ENCODE measurements at places on chromosomes 7 and 10.

DNA sequence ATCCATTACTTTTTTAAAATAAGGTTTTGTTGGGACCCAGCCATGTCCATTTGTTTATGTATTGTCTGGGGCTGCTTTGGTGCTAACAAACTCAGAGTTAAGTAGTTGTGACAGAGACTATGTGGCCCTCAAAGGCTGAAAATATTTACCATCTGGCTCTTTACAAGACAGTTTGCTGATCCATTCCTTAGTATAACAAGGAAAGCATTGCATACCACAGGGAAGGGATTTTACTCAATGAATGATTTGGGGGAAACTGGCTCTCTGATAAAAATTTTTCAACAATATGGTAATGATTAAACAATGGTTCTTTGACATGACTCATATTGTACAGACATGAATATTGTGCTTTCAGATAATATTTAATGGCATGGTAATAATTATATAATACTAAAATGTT, 738.1 kb downstream of the KCNMA1 start:
- DNase-seq: no peak

GRCh38 chr10:13284050-13284449, 15.8 kb downstream of the PHYH start:
- no peak for DNase-seq

DNA sequence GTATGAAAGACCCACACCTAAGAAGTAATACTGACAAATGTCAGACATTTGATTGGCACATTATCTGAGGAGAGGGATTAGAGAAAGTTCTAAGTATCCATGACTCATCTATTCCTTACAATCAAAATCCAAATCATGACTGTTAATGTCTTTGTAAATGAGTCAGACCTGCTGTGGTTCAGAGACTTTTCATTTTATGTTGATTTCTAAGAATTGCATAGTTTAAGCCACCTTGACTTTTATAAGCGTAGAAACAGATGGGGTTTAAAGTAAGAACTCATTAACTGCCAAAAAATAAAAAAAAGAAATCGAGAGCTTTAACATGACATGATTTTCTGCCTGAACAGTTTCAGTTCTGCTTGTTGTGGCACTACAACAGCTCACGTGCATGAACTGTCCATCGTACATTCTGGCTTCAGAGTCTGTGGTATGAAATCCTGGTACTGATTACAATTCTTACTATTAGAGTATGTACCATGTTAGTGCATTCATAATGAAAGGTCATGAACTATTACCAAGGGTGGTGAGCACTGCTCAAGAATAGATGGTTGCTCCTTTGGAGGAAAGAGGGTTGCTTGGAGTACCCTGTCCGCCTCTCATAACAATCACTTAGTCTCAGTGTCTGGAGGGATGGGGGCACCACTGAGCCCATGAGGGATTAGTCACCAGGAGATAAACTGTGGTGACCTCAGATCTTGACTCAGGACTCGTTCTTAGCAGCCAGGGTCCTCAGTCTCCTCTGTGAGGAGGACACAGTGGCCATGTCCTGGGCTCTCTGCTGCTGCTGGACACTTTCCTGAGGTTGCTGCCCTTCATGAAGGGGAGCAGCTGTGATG, 42.2 kb downstream of the ACSM6 start:
- no peak for DNase-seq

GRCh38 chr7:95472581-95473161, 13.1 kb upstream of the ASB4 start:
- no peak for DNase-seq

GRCh38 chr7:101826081-101826835, 8.8 kb downstream of the CUX1 start:
- no peak for DNase-seq

DNA sequence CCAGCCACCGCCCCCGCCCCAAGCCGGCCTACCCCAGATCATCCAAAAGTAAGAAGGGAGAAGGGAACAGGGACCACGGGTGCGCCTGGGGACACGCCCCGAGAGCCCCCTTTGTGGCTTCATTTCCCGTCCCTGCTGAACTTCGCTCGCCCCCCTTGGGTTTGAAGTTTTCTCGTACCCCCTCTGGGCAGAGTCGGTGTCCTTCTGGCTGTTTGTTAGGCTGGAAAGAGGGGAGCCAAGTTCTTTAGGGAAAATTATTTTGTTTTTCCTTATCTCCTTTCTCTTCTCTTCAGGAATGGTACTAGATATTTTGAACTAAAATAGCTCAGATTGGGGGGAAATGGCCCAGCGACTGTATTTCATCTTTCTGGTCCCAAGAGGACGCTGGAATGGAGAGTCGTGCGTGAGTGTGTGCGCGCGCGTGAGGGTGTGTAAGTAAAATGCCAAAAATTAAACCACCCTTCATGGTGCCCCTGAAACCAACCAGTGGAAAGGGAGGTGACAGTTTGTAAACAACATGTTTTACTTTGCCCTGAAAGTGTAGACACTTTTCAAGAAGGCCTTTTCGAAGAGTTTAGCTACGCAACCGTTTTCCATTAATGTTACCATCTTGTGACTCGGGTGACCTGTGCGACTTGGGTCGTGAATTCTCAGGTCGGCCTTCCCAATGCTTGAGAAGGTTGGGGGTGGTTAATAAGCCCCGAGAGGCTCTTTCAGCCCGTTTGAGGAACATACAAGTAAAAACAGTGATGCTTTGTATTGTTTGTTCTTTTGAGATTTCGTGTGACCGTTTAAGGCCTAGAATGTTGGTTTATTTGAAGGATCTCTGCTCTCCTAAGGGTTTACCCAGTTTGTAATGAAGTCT, 694 bp downstream of the RBM20 start:
- no peak for DNase-seq

- no peak for DNase-seq
Observed at GRCh38 chr7:34086064-34086463, 180.7 kb downstream of the BMPER start.

GRCh38 chr10:28468707-28469483, 64.0 kb upstream of the WAC start:
- no peak for DNase-seq

DNA sequence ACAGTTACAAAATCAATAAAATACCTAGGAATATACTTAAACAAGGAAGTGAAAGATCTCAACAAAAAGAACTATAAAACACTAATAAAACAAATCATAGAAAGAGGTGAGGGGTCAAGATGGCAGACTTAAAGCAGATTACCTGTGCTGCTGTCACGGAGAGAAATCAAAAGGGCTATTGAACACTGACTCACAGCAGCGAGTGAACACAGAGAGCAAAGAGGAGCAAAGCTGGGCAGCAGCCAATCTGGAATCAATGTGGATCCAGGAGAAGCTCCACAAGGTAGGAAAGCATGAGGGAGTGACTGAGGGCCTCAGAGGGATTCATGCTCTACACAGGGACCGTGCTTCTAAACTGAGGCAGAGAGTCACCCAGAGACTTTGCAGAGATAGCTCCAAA, 562.0 kb upstream of the SEMA3D start:
- no peak for DNase-seq

GRCh38 chr10:11148142-11149028, 130.7 kb downstream of the CELF2 start:
- DNase-seq: no peak

DNA sequence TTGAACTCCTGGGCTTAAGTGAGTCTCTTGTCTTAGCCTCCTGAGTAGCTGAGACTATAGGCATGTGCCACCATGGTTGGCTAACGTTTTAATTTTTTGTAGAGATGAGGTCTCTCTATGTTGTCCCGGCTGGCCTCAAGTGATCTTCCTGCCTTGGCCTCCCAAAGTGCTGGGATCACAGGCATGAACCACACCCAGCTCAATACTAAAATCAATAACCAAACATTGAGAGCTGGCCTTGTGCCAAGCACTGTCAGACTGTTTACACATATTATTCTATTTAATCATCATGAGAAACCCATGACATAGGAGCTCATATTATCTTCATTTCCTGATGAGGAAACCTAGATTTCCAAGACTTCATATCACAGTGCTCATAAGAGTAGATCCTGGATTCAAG, 251.2 kb downstream of the BAMBI start:
- DNase-seq: no peak

DNA sequence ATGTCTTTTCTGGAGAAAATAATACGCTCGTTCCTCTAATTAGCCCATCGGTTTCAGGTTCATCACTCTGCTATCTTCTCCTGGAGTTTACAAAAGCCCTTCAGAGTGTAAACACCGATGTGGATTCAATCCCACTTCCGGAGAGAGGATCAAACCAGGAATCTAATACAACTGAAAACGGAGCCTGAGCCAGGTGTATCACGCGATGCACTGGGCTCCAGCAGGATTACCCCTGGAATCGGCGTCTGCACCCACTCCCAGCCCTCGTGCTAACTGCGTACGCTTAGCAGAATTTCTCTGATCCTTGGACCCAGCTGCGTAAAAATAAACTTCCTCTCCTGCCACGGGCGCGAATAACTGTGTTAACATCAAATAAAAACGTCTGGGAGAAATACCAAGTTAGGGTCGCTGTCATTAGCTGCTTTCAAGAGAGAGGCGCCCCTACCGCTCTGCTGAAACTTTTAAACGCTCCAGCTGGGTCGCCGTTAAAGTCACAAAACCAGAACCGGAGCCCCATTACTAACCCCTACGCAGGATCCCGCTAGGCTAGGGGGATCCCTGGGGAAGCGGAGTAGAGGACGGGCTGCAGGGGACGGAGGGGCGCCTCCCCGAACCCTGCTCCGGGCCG, 502 bp downstream of the ZNF3 start:
- no peak for DNase-seq

DNA sequence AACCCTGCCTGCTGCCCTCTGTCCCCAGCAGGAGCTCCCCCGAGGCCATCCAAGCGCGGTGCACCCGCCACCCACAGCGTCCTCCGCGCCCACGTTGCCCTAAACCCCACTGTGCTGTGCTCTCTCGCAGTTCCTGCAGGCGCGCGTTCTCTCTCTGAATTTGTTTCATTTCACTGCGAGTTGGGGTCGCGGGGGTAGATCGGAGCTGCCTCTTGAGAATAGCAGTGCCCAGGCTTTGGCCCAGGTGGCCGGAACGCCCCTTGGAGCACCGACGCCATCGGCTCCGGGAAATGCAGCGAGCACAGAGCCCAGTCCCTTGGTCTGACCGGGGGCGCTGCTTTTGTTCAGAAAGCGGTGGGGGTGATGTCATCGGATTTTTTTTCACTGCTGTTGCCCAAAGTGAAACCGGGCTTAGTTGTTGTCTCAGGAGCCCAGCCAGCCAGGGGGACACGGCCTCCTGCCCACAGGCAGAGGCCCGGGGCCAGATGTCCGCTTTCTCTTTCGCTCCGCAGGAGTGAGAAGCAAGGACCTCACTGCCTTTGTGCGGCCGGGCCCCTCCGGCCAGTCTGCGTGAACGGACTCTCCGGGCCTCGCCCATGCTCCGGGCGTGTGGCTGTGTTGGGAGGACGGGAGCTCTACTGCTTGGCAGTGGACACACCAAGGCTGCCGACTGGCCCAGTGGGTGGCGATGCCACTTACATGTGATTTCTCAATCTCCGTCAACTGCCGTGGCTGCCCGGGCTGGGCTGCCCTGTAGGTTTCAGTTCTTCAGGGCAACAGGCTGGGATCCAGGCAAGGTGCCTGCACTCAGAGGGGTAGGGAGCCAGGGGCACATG, 43.1 kb downstream of the FOXK1 start:
- DNase-seq: peak; percentile 92

DNA sequence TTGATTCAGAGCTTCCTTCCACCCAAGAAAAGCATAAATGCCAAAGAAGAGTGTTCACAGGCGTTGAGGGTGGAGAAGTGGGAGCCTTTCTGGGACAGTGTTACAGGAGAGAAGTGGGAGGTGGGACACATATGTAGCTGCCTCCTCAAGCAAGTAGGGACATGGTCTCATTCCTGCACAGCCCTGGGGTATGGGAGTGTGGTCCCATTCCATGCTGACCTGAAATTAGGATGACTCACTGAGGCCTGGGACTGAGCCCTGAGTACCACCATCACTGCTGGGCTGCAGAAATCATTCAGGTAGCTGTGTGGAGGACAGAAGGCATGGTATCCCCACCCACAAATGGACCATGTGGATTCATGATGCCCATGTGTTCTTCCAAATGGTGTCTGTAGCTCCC, 17.4 kb upstream of the SFTPA1 start:
- no peak for DNase-seq

DNA sequence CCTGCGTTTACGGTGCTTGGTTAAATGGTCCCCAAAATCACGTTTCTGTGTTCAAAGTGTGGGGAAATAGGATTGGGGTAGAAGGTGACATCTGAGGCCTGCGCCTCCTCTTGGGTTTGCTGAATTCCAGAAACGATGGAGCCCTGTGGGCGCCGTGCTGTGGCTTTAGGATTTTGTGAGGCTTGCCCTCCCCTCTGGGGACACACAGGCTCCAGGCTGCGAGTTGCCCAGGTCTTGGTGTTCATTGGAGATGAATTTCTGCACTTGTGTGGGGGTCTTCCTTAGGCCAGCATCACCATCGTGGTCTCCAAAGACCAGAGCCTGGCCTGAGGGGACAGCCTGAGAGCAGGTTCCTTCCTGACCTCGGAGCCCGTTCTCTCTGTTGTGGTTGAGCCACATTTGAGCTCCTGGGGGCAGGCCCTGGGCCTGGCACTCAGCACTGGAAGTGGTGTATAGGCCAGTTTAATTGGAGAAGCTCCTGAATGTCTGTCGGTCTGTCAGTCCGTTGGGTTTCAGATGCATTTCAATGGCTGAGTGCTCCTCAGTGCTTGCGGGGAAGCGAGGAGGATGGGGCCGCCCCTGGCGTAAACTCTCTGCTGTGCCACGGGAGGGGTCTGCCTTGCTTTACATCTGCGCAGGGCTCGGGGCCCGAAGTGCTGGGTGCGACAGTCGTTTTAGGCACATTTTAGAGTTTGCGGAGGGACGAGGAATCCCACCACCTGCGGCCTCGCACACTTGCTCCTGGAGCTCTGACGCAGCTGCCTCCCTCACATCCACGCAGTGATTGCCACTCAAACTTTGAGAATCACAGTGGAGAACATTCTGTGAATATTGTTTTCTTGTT, 71.7 kb downstream of the DNAJB6 start:
- no peak for DNase-seq

- DNase-seq: no peak
Observed at GRCh38 chr10:17229717-17229966, 1.6 kb downstream of the VIM start.

- DNase-seq: no peak
Observed at GRCh38 chr7:71535616-71536015, 403.7 kb downstream of the GALNT17 start.

GRCh38 chr10:91194497-91195179, 25.8 kb upstream of the PCGF5 start:
- no peak for DNase-seq

GRCh38 chr7:69367780-69368179, 230.5 kb upstream of the AUTS2 start:
- DNase-seq: no peak

- DNase-seq: no peak
Observed at GRCh38 chr7:78530351-78530750, 731.8 kb downstream of the PHTF2 start.

- no peak for DNase-seq
Observed at GRCh38 chr7:108351729-108352131, 104.5 kb downstream of the NRCAM start.

GRCh38 chr10:67385089-67385488, 310.9 kb downstream of the CTNNA3 start:
- DNase-seq: no peak

GRCh38 chr7:95811846-95812445, 39.6 kb downstream of the DYNC1I1 start:
- DNase-seq: no peak

Data from coronary artery (tissue), 2 donors.